ENCODE measurements at places on chromosomes 11 and 22. TPM values are rescaled to one million over a fixed set of nuclear protein-coding genes. Genes with fewer than 3 reads are reported as not detected.

ANGPTL5 gene
- not detected for total RNA-seq

IL18 gene
- 74.9 TPM for total RNA-seq

SEC14L6 gene
- total RNA-seq = not detected

ZNF143 gene
- total RNA-seq = 13.9 TPM

CALCA gene
- total RNA-seq = 0.35 TPM

TIGD3 gene
- total RNA-seq = 0.77 TPM

SLC22A9 gene
- total RNA-seq = not detected

HTR3B gene
- total RNA-seq = not detected

THY1 gene
- total RNA-seq = 14.4 TPM

GAB4 gene
- total RNA-seq = not detected

ABCC8 gene
- total RNA-seq = 1.4 TPM

CCDC81 gene
- total RNA-seq = 0.29 TPM

CLMP gene
- total RNA-seq = 22.1 TPM

OTOG gene
- not detected for total RNA-seq

SLC35C1 gene
- total RNA-seq = 30.5 TPM
